Activated T-cell treated with anti-CD3 and anti-CD28 coated beads, Interleukin-2, amount 50 U/mL, for 48 hours (primary cell): ENCODE measurements at places on chromosomes 13 and 19.

DNA sequence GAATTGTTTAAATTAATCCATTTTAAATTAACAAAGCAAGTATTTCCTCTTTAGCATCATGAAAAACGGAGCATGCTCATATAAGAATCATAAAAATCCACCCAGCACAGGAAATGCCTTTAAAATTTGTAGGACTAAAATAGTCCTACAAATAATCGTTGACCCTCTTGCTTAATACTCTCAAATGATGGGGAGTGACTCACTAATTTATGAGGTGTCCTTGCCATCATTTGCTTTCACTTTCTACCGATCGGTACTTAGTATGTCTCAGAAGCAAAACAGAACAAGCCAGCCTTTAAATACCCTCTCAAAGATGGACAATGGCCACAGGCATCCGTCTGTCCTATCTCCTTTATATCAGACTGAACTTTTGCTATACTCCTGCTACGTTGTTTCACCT lies 97.2 kb downstream of the SUCLA2 start:
- no peak for DNase-seq

GRCh38 chr19:13401388-13401787 lies 104.9 kb downstream of the CACNA1A start:
- DNase-seq = peak; percentile 16

GRCh38 chr19:9054765-9055164 lies 32.1 kb upstream of the OR1M1 start:
- no peak for DNase-seq

- no peak for DNase-seq
Observed at GRCh38 chr13:99039718-99040280, 61.9 kb upstream of the DOCK9 start.

DNA sequence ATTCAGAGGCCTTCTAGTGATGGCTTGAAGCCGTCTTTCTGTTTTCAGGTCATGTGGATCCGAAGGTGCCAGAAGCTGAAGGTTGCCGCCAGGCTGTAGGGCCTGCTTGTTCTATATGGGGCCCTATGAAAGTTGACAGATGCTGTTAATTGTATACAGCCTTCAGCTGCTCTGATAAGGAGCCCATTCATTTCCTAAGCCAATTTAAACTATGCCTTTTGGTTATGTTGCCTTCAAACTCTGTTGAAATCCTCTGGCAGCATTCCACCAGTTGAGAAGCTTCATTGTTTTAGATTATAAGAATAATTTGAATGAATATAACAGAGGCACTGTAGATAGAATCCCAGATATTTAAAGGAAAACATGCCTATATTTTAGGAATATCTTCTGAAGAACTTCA lies 34.4 kb downstream of the RAP2A start:
- no peak for DNase-seq

- no peak for DNase-seq
Observed at GRCh38 chr19:9966448-9966847, 30.1 kb upstream of the OLFM2 start.

DNA sequence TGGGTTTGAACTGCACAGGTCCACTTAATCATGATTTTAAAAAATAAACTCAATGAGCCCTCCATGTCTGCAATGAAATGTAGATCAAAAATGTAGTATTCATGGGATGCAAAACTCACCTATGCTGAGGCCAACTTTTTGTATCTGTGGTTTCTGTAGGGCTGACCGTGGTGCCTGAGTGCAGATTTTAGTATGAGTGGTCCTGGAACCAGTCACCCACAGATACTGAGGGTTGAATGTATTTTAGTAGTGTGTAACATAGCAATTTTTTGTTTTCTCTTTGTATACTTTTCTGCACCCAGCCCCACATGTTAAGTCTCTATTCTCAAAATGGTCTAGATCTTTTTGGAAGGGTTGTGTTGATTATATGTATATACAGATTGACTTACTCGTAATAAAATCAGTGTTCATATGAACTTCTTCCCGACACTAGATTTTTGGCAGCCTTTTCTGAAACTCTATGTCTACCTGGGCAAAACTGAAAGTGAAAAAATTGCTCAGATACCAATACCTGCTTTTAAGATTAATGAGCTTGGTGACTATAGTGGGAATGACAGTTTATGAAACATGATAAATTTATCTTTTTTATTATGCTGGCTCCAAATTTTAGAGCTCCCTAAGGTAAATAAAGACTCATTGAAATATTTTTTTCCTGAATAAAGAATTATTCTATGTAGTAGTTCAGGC lies 51.6 kb downstream of the DNAJC15 start:
- no peak for DNase-seq
